ENCODE measurements at places on chromosomes 5 and 9.

GRCh38 chr5:148816782-148817181 lies 9.6 kb upstream of the ADRB2 start:
- DNase-seq, result no peak

- DNase-seq, result no peak
Observed at GRCh38 chr5:42426016-42426415, 2.8 kb downstream of the GHR start.

DNA sequence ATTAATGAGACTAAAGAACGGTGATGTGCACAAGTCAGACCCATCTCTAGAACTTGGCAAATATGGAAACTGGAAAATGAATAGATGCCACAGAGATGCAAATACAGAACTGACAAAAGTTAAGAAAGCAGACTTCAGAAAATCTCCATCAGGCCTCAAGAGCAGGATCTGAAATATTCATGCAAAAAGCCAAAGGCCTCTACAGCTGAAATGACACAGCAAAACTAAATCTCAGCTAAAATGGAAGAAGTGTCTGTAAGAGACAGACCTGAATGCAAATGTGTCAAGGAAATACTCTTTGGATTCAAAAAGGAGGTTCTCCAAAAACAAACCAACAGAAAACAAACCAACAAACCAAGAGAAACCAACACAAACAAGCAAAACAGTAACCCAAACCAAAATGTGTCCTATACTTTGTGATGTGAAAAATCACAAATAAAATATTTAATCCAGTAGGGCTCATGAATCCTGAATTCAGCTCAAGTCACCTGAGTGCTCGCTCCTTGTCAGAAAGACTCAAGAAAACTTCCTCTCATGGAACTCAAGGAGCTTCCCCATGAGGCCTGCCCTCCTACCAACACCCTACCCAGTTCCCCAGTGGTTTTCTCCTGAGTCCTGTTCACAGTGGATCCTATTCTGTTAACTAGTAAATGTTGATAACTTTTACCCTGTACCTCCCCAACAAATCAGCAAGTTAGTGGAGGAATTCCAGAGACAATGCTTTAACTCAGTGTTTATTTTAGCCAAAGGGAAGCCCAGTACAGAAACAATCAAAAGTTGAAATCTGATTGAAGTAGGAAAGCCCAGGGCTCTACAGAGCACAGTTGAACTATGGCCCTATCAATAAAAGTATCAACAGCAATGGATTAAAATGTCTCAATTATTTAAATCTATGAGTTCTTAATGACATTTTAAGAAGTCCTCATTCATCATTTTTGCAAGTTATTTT lies 14.6 kb downstream of the MRPS27 start:
- no peak for DNase-seq

DNA sequence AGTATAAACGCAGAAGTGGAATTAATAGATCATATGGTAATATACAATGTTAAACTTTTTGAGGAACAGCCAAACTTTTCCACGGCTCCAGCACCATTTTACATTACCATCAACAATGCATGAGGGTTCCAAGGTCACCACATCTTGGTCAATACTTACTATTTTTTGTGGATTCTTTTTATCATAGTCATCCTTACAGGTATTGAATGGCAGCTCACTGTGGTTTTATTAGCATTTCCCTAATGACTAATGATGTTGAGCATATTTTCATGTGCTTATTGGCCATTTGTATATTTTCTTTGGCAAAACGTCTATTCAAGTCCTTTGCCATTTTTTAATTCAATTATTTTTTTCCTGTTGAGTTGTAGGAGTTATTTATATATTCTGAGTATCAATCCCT lies 14.1 kb upstream of the RAPGEF6 start:
- DNase-seq, result no peak

DNA sequence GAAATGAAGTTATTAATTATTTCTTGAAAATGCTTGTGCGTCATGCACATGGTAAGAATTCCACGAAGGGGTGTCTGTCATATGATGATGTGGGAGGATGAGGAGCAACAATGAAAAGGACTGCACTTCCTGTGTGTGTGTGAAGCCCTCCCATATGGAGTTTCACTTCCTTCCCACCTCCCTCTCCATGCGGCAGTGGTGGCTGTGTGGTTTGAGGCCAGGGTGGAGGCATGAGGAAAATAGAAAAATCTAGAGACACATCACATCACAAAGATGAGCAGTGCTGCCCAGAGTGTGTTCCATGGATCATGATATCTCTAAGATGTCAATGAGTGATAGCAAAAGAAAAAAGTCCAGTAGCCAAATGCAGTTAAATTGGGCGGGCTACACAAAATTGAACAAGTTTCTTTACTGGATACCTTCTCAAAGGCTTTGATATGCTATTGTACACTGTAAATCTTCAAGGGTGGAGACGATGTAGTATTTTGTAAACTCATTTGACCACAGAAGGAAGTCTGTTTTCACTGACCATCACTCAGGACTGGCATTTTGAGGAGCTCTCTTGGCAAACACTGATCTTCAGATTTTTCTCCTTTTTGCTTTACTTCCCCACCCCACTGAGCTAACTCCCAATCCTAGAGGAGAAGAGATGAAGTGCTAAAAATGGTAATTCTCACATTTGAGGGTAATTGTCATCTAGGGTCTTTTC lies 55.7 kb upstream of the EQTN start:
- no peak for DNase-seq

DNA sequence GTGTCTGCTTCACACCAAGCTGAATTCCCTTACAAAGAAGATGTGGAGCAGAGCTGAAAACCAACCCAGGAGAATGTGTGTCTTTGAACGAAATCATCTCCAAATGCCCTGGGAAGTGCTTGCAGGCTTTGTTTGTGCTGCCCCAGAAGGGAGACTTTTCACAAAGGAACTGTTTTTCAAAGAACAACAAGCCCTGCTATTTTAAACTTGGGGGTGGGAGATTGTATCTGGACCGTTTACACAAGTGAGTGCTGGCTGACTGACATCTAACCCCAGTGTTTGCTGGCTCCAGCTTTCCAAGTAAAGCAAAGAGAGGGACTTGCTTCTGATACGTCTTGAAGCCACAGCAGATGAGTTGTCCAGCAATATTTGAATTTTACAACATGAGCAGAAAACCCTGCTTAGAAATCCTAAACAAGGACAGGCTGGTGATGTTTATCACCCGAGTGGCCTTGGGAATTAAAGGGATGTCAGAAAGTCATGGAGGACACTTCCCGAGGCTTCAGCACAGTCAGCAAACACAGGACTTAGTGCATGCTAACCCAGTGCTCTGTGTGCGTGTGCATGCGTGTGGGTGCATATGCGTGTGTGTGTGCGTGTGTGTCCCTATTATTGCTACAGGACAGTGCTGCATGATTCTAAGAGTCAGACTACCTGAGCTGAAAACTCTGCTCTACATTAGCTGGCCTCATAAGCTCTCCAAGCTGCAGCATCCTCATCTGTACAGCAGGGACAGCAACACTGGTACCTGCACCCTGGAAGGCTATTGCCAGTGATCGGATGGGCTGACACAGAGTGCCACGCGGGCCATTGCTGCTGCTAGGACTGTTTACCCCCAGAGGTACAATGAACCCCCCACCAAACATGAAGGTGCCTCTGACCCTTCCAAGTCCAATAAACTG lies 1.4 kb downstream of the ADAMTS12 start:
- DNase-seq, result no peak

DNA sequence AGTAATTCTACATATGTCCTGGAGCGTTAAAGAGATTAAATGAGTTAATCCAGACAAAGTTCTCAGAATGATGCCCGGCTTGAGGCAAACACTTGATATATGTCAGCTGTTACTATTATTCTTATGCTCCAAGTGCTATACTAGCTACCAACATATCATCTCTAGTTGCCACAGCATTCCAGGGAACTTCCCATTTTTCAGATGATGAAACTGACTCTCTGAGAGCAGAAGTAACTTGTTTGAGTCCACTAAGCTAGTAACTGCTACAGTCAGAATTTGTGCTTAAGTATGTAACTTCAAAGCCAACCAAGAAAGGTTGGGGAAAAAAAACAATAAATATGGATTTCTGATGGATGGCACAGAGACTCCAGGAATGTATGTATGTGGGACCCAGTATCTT lies 98.1 kb downstream of the CDK5RAP2 start:
- no peak for DNase-seq

DNA sequence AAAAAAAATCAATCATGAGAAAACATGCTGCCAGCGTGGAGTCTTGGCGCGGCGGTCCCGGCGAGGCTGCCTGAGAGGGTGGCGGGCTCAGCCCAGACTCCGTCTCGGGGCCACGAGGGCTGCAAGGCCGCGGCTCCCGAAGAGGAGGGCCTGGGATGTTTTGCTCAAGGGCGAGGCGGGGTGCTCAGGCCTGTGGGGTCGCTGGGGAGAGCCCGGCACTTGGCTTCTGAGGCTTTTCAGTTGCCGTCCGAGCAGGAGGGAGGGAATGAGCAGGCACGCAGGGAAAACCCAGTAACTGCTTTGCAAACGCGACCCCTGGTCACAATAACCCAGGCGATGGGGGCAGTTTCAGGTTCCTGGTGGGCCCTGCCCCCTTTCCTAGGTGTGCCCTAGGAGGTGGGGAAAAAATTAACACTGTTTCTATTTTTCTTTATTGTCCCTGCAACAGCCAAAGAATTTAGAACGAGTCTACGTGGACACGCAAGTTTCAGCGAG lies 3.2 kb upstream of the IRX2 start:
- DNase-seq, result no peak

DNA sequence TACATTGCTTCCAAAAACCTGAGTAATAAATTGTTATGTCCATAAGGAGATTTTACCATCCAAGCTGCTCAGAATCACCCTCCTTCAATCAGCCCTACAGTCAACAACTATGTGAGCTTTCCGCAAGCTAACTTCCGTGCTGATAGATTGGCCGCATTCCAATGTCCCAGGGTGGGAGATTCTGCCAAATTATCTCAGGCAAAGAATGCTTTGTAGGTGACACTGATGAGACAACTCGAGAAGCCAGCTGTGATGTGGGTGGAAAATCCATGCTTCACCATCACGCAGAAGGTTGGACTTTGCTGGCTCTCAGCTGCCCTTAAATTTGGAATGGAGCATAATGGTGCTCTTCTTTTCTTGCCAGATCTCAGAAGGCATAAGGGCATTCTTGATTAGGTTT lies 44.9 kb upstream of the HCN1 start:
- no peak for DNase-seq

DNA sequence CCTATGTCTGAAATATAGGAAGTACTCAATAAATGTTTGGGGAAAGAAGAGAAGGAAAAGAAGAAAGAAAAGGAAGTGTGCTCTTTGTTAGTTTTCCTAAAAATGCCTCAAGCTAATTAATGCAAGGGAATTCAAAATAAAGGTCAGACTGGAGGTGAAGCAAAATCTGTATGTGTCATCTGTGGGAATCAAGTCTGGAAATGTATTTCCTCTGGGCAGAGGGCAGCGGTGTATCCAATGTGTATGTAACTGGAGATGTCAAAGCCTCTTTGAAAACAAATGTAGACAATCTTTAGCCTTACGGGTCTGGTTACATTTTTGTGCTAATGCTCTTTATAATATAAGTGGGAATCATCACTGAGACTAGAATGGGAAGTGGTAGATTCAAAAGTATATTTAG lies 471.4 kb downstream of the MAN2A1 start:
- no peak for DNase-seq

- DNase-seq, result no peak
Observed at GRCh38 chr5:15993919-15994318, 185.7 kb downstream of the MARCHF11 start.

DNA sequence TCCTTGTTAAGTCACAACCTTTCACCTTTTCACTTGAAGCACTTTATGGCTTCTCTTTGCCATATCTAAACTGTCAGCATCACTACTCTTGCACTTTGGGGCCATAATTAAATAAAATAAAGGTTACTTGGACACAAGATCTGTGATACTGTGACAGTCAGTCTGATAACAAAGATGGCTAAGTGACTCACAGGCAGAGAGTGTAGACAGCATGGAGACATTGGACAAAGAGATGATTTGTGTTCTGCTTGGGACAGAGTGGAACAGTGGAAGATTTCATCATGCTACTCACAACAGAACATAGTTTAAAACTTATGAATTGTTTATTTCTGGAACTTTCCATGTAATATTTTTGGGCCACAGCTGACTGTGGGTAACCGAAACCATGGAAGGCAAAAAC lies 81.7 kb upstream of the SMC5 start:
- DNase-seq, result no peak

DNA sequence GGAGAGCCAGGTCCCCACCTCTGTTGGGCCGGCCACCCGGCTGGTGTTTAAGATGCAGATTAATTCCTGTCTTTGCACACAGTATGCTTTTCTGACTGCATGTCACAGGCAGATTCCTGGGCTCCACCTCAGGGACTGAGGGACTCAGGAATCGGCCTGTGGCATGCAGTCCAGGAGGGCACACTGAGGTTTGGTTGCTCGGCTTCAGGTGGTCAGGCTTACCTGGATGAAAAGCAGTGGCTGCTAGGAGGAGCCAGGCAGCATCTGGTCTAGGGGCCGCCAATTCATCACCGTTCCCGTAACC lies 1.1 kb downstream of the WDR5 start:
- no peak for DNase-seq

GRCh38 chr5:156402387-156402921 lies 75.5 kb downstream of the SGCD start:
- no peak for DNase-seq

DNA sequence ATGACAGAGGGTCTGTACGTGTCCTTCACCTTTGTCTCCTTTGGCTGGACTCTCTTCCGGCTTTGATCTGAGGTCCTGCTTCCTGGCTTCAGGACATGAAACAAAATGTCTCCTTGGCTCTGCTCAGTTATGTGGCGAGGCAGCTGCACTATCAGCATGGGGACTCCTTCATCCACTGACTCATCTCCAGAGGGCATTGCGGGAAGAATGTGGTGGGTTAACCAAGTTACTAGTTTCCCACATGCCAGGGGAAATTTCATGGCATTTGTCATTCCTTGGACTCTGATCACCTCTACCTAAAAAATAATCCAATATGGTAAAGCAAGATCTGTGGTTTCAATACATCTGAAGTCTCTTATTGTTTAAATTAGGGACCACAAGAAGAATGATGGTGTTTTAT lies 259.7 kb downstream of the MED10 start:
- no peak for DNase-seq

DNA sequence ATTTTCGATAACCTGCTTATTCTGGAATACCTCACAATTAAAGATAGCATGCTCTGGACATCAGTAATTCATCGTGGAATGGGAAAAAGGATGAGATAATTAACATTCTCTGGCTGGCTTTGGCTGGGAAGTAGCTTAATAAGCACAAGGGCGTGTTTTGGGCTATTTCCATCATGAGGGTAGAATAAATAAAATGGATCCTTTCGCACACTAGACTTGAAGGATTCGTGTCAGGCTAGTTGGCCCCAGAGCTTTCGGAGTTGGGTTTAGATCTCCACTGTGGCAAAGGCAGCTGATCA lies 151.2 kb upstream of the ADRA1B start:
- no peak for DNase-seq
